IgD-negative memory B cell (primary cell): ENCODE measurements at places on chromosomes 5 and 9. TPM values are rescaled to one million over a fixed set of nuclear protein-coding genes. Genes with fewer than 3 reads are reported as not detected.

The ZNF462 gene
- not detected for polyA plus RNA-seq

The NEUROG1 gene
- polyA plus RNA-seq: not detected

The TIMD4 gene
- not detected for polyA plus RNA-seq

The STRBP gene
- 78.0 TPM for polyA plus RNA-seq

The MYORG gene
- 0.19 TPM for polyA plus RNA-seq

The MARCOL gene
- not detected for polyA plus RNA-seq

The C9orf152 gene
- polyA plus RNA-seq: not detected

The PALM2AKAP2 gene
- polyA plus RNA-seq: 0.18 TPM

The PPP3R2 gene
- not detected for polyA plus RNA-seq

The ERGIC1 gene
- 55.8 TPM for polyA plus RNA-seq

The SIT1 gene
- polyA plus RNA-seq: 188 TPM

The NMUR2 gene
- not detected for polyA plus RNA-seq

The PCDHGA3 gene
- 0.23 TPM for polyA plus RNA-seq

The LHX2 gene
- polyA plus RNA-seq: not detected

The PCDHGB1 gene
- 0.41 TPM for polyA plus RNA-seq

The PRLR gene
- not detected for polyA plus RNA-seq

The COL5A1 gene
- not detected for polyA plus RNA-seq

The OR1Q1 gene
- not detected for polyA plus RNA-seq

The RETREG1 gene
- 9.3 TPM for polyA plus RNA-seq

The NTNG2 gene
- 0.84 TPM for polyA plus RNA-seq

The PLCXD3 gene
- not detected for polyA plus RNA-seq

The GARIN3 gene
- not detected for polyA plus RNA-seq

The PTGER4 gene
- polyA plus RNA-seq: 24.9 TPM

The TMEM215 gene
- polyA plus RNA-seq: not detected

The TAF1L gene
- not detected for polyA plus RNA-seq

The ANKRD34B gene
- polyA plus RNA-seq: not detected

The MATR3 gene
- polyA plus RNA-seq: 346 TPM
